Stimulated activated CD4-positive, alpha-beta T cell treated with anti-CD3 and anti-CD28 coated beads, Interleukin-12 subunit alpha, Interleukin-12 subunit beta, amount 100 ng/mL, for 4 hours (primary cell): ENCODE measurements at places on chromosomes 16 and 17.

- no peak for DNase-seq
These were observed 134.6 kb downstream of the CLEC16A start for GRCh38 chr16:11078812-11079459.

GRCh38 chr16:11497851-11498289, 88.8 kb downstream of the LITAF start:
- no peak for DNase-seq

GRCh38 chr16:1141191-1141590, 11.7 kb upstream of the CACNA1H start:
- no peak for DNase-seq

DNA sequence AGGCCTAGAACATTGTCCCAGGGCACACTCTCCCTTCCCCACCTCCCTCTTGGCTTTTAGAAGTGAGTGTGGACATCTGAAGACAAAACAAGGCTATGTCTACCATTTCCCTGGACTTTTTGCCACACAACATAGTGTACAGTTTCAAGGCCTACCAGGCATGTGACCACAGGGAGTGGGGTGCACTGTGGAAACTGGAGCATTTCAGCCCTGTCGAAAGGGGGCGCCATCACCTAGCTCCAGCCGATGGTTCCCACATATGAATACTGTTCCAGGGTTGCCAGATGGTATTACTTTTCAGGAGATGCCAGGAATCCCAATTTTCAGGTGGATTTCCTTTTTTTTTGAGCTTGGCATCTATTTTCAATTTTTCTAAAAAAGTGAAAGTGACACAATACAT, 140.7 kb downstream of the KATNIP start:
- no peak for DNase-seq

- DNase-seq, result no peak
These were observed 74.0 kb downstream of the SEC14L1 start for GRCh38 chr17:77214743-77215142.

- no peak for DNase-seq
These were observed 29.3 kb downstream of the CRISPLD2 start for GRCh38 chr16:84848986-84849634.

- no peak for DNase-seq
These were observed 143.7 kb downstream of the PRKCB start for GRCh38 chr16:23979441-23979840.

DNA sequence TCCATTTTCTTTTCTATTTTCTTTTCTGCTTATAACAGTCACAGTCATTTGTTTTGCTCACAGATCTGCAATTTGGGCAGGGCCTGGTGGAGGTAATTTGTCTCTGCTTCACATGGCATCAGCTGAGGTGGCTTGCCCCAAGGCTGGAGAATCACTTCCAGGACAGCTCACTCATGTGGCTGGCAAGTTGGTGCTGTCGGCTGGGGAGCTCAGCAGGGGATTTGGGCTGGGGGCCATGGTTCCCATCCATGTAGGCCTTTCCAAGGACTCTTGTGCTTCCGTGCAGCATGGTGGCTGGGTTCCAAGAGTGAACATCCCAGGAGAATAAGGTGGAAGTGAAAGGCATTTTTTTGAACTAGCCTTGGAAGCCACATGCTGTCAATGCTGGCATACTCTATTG, 85.7 kb downstream of the MGAT5B start:
- no peak for DNase-seq

DNA sequence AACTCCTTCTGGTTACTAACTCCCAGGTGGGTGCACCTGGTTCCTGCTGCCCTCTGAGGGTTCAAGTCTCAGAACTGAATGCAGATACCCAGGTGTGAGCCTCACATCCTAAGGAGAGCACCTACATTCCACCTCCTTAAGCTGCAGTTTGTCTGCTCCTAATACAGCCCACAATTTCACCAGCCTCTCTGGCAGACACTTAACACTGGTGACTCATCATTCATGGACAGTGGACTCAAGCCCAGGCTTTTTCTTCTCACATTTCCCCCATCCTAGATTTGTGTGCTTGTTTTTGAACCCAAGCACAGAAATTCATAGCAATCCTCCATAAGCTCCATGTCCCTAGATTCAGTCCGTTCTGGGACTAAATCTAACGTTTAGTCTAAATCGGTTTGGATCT, 7.0 kb upstream of the MAF start:
- DNase-seq, result no peak

GRCh38 chr16:73036074-73036826, 11.7 kb downstream of the ZFHX3 start:
- no peak for DNase-seq

DNA sequence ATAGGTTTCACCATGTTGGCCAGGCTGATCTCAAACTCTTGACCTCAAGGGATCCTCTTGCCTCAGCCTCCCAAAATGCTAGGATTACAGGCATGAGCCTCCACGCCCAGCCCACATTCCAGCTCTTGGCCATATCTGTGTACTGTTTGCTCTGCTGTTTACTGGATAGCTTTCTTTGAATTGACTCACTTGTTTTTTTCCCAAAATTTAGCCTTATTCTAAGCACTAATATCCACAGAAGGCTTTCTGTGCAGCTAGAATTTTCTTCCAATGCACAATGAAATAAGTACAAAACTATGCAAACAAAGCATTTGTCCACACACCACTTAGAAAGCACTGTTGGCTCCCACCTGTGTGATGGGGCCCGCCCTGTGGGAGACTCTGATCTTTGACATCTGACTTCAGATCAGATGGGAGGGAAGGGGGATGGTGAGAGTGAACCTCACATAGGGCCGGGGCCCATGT, 72.2 kb downstream of the CLEC16A start:
- DNase-seq, result no peak

GRCh38 chr16:8967132-8967821, 3.6 kb upstream of the USP7 start:
- DNase-seq, result no peak

- no peak for DNase-seq
These were observed 32.8 kb upstream of the PAFAH1B1 start for GRCh38 chr17:2560658-2561057.

DNA sequence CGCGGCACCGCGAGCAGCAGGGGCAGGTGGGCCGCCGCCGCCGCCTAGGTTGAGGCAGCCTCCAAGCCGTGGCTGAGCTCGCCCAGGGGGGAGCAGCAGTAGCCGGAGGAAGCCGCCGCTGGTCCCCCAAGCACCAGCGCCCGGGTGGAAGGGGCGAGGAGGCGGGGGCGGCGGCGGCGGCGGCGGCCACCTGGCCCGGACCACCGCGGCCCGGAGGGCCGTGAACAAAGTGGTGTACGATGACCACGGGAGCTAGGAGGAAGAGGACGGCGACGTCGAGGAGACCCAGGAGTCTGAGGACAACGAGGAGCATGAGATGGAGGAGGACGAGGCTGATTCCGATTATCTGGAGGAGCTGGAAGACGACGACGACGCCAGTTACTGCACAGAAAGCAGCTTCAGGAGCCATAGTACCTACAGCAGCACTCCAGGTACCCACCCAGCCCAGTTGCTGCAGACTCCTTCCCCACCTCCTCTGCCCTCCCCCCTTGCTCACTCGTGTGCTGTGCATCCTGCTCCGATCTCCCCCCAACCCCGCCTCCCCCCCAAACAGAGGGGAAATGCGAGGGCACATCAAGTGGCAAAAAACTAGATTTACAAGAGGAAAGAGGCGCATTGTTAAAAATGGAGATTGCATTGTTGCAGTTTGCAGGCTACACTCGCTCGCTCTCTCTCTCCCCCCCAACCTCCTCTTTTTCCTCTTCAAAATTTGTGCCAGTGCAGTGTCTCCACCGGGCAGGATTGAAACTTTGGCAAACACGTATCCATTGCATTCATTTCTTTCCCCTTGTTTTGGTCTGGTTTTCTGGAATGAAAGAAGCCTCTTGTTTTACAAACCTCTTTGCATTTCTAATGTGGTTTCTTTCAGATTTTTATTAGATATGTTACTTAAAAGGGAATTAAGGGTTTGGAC, 41.8 kb upstream of the AMZ2 start:
- no peak for DNase-seq
